ENCODE measurements at places on chromosomes 3 and 15.

DNA sequence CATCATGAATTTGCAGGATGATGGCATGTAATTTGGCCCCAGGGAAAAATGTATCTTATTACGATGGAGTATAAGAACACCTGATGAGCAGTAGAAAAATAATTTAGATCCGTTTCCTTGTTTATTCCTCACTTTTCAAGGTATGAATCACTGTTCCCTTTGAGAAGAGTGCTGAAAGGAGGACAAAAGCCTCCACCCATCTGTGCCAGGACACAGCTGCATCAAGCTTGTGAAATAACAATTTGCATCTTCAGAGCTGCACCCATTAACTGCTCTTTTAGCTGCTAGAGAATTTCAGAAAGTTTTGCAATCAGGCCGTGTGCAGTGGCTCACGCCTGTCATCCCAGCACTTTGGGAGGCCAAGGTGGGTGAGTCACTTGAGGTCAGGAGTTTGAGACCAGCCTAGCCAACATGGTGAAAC lies 9.6 kb downstream of the CLDND1 start:
- DNase-seq = no peak

DNA sequence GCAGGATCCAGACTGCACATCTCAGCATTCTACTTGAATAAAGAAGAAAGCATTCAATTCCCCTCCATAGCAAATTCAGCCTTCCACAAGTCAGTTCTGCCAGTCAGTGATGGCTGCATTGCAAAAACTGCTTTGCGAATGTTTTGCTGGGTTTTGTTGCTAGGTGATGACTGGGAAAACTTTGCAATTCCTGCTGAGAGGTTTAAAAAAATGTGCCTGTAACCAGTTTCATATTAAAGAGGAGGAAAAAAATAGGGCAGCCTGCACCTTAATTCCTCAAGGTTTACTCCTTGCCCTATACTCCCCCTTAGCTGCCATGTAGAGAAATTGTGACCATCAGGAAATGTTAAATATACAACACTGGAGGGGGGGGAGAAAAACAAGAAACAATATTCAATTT lies 225.6 kb upstream of the ATP11B start:
- no peak for DNase-seq

DNA sequence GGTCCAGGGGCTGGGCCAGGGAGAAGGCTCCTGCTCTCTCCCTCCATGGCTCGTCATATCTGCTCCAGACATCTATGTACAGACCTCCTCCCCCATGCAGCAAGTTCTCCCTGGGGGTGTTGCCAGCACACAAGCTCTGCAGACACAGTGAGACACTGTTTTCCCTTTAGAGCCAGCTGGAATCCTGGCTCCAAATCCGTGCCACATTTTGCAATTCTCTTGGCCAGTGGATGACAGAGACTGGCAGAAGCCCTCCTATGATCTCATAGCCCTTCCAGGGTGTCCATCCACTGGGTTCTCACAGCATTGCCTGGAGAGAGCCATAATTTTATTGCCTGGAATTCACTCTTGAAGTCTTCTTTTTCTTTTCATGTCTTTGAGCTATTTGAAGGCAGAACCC lies 203.9 kb downstream of the TLE3 start:
- no peak for DNase-seq

- no peak for DNase-seq
Observed at GRCh38 chr3:111594205-111594604, 941 bp downstream of the ZBED2 start.

GRCh38 chr3:154778057-154778456 lies 302.1 kb upstream of the MME start:
- no peak for DNase-seq

DNA sequence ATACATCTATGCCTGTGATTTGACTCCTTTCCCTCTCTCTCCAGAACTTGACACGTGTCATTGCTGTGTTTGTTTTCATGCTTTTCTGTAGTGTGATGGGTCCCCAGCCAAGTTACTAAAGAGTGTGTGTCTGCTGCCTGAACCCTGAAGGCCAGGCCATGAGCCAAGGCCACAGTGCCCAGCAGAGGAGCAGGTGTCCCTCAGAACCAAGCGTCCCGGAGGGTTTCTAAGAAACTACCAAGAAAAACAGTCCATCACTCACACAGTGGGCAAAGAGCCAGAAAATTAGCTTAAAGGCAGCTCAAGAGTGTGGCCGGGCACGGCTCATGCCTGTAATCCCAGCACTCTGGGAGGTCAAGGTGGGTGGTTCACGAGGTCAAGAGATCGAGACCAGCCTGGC lies 35.2 kb downstream of the FBXO45 start:
- DNase-seq = no peak

DNA sequence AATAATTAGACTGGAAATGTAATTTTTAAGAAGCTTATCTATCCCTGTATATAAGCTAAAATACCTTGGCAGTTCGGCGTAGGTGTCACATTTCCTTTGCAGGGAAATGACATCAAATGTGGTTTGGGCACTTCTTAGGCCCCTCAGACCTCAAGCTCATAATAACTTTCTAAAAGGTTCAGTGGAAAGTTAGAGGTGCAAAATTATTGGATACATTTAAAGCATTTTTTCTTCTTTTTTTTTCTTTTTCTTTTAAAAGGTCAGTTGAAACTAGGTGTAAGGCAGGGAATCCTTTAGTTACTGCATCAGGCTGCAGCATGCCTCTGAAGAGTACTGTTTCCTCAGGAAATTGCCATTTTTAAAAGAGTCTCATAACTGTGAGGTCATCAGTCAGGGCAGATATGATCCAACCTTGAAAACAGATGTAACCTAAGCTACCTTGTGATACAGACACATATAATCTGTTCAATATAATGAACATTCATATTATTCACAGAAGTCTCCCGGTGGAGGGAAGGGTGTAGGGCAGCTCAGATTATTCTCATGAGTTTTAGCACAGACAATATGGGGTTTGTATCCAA lies 4.8 kb downstream of the SACM1L start:
- no peak for DNase-seq

DNA sequence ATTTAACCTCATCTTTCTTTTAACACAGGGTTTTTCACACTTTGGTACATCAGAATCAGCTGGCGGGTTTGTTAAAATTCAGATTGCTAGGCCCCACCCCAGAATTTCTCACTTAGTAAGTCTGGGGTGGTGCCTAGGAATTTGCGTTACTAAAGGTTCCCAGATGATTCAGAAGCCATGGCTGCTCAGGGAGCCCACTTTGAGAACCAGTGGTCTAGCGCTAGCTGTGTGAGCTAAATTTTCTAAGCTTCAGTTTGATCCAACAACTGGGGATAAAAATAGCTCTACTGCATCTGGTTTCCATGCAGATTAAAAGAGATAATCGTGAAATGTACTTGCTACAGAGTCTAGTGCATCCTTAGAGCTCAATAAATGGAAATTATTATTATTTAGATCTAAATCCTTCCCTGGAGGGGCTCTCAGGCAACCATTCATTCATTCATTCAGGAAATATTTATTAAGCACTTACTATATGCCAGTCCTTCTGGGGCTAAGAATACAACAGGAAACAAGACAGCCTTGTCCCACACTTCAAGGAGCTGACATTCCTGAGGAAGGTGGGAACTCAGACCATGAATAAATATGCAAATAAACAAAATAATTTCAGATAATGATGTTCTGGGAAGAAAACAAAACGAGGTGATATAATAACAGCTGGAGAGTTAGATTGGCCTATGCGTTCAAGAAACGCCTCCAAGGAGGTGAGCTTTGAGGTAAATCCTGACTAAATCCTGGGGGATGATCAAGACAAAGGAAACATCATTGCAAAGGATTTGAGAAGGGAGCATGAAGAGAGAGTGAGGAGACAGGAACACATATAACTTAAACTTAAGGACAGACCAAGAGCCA lies 3.9 kb upstream of the CIDEC start:
- no peak for DNase-seq

DNA sequence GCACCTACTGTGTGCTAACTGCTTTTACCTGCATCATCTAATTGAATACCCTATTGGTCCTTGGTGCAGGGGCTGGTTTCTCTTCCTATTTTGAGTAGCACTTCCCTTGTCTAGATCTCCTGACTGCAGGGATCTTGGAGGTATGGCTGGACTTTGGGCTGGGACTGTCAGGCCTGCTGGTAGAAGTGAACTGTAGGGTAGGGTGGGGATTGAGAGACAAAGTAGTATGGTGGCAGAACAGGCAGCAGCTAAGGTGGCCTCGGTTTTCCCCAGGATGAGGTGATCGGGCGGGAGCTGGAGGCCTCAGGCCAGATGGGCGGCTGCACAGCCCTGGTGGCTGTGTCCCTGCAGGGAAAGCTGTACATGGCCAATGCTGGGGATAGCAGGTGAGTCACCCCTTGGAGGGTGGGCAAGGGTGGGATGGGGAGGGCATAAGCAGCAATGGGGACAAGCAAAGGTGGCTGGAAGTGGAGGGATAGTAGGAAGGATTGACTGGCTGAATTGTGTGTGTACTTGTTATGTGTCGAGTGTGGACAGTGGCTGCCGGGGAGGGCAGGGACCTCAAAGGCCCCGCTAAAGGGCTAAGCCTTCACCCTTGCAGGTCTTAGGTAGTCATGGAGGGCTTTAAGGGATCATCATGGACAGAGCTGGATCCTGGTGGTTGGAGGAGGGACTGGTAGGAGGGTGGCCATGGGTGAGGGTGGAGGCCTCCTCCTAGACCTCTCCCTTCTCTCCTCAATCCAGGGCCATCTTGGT lies 2.0 kb downstream of the PPM1M start:
- DNase-seq = no peak

- no peak for DNase-seq
Observed at GRCh38 chr3:133853063-133853924, 42.4 kb downstream of the RAB6B start.

DNA sequence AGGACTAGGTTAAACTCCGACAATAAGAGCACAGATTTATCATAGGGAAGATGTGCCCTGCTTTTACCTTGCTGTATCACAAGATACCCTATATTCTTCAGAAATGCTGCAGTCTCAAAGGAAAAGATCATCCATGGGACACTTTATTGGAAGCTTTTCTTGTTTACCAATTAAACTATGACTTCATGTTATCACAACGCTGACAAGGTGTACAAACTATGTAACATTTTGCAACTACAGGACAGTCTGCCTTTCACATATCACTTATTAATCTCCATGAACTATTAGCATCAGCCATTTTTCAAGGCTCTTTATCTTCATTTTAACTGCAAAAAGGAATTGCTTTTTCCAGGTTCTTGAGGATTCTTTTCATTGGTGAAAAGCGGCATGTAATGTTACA lies 34.0 kb downstream of the CBLB start:
- DNase-seq = no peak

GRCh38 chr3:28117598-28117997 lies 123.8 kb upstream of the CMC1 start:
- DNase-seq = no peak

GRCh38 chr3:101809178-101810021 lies 30.4 kb downstream of the NXPE3 start:
- no peak for DNase-seq

- DNase-seq = no peak
Observed at GRCh38 chr3:123034120-123034519, 6.6 kb upstream of the SEMA5B start.

- DNase-seq = no peak
Observed at GRCh38 chr15:41417418-41418195, 712 bp downstream of the RTF1 start.

- DNase-seq = no peak
Observed at GRCh38 chr15:74868059-74868458, 5.1 kb downstream of the SCAMP2 start.

DNA sequence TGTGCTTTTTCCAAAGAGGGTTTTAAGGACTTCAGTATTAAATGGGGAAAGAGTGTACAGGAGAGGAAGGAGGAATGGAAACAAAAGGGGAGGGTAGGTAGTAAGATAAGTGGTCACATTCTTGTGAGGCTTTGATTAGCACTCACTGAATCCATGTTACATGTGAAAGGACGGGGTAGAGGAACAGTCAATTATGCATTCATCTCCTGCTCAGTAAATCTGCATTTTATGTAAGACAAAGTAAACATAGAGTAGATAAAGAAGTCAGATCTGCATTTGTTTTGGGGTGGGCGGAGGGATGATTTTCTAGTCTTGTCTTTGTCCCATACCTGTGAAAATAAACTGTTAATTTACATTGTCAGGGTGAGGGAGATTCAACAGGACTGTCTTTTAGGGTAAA lies 50.8 kb downstream of the SACM1L start:
- no peak for DNase-seq

- DNase-seq = no peak
Observed at GRCh38 chr15:28952666-28953491, 67.1 kb downstream of the APBA2 start.

DNA sequence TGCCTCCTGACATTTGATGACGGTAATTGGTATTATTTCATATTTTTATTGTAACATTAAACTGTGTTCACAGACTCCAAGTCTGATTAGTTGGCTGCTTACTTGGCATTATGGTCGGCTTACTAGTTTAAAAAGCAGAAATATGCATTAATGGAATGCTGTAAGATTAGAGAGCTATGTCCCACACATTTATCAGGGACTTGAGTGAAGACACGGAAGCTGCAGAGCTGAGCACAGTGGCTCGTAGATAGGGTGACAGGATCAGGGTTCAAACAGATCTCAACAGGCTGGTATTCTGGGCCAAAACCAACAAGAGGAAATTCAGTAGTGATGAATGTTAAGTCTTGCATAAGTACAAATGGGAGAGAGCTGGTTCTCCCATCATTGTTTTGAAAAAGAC lies 113.8 kb downstream of the ADAMTSL3 start:
- no peak for DNase-seq

All from cerebellar nuclear complex (tissue), 1 donor.